ENCODE measurements at places on chromosomes 7 and 10.

GRCh38 chr7:110264288-110264687, 826.6 kb upstream of the LRRN3 start:
- DNase-seq, result no peak

GRCh38 chr10:18616337-18616736, 35.0 kb downstream of the NSUN6 start:
- no peak for DNase-seq

- no peak for DNase-seq
Observed at GRCh38 chr7:15558756-15559155, 3.1 kb downstream of the AGMO start.

DNA sequence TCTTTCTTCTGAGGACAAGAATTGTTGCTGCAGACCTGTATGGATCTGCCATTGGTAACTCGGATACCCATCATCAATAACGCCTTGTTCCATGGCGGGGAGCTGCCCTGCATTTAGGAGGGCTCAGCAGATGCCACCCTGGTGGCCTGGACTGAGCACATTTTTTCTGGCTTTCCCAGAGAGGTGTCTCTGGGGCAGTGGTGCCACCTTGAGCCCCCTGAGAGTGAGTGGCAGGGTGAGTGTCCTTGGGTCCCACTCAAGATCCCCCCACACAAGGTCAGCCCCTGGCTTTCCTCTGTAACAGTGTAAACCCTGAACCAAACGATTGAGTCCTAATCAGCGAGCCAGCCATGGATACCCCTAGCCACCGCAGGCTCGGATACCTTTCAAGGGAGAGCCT, 258.6 kb downstream of the GLRX3 start:
- no peak for DNase-seq

DNA sequence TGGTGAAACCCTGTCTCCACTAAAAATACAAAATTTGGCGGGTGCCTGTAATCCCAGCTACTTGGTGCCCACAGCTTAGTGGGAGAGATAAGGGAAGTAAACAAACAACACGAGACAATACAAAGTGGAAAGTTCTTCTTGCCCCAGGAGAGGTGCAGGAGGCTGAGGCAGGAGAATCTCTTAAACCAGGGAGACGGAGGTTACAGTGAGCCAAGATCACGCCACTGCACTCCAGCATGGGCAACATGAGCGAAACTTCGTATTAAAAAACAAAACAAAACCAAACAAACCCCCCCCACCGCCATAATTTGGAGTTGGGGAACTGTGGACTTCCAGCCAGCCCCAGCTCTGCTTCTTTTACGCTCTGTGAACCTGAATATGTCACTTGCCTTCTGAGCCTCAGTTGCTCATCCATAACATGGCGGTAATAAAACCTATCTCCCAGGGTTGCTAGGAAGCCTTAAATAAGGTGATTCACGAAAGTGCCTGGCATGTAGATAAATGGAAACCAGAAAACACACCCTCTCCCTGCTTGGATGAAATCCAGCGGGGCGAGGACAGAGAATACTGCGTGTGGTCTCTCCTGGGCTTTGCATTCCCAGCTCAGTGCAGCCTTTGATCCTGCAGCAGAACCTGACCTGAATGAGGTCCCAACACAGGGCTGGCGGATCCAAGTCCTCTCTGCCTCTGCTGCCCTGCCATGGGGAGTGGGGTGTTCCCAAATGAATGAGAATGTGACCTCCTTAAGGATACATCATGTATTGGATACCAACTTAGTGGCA, 10.2 kb downstream of the MLXIPL start:
- no peak for DNase-seq

GRCh38 chr7:86937363-86937878, 122.0 kb downstream of the ELAPOR2 start:
- no peak for DNase-seq

- DNase-seq, result no peak
Observed at GRCh38 chr10:7520507-7521485, 110.0 kb upstream of the SFMBT2 start.

- no peak for DNase-seq
Observed at GRCh38 chr7:35280902-35281301, 27.0 kb upstream of the TBX20 start.

GRCh38 chr7:37377231-37377630, 71.4 kb downstream of the ELMO1 start:
- DNase-seq, result no peak

Data from activated T-cell treated with anti-CD3 and anti-CD28 coated beads for 4 hours (primary cell).